ENCODE measurements at places on chromosomes 4 and X. TPM values are rescaled to one million over a fixed set of nuclear protein-coding genes. Genes with fewer than 3 reads are reported as not detected.

The NUDT11 gene
- polyA plus RNA-seq, result 4.9 TPM

The RASSF6 gene
- 3.0 TPM for polyA plus RNA-seq

DNA sequence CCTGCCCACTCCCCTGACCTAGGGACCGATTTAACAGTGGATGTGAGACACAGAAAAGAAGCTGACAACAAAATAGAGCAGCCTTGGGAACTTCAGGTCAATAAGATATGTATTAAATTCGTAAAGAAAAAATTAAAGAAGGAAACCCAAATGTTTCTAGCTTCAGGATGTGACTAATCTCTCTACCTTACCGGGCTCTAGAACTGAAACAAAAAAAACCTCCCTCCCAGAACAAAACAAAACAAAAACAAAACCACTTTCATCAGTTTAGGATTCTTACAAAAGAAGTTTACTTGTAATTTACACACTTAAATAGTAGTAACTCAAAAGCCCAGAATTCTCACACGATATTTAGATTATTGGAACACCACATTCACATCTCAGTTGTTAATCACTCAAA is 185.8 kb upstream of the RPS6KA3 start:
- DNase-seq, result no peak

The GYG2 gene
- 2.0 TPM for polyA plus RNA-seq

The FAM47E gene
- polyA plus RNA-seq, result 1.2 TPM

DNA sequence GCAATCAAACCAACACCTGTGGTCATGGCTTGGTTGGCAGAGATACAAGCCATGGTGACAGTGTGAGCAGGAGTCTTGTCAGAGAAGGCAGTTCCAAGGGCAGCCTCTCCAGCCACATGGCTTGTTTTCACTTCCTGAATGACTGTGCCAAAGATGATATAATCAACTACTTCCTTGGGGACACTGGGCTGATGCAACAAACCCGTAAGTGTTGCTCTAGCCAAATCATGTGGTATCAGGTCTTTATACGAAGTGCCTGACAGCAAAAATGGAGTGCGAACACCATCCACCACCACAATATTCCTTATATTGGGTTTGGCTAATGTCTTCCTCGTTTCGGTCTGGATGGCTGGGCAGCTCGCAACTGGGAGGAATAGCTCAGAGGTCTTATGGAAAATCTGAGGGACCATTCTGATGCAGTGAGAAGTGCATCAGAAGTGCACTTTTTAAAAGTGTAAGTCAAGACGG is 922.0 kb downstream of the NLGN4X start:
- no peak for DNase-seq

DNA sequence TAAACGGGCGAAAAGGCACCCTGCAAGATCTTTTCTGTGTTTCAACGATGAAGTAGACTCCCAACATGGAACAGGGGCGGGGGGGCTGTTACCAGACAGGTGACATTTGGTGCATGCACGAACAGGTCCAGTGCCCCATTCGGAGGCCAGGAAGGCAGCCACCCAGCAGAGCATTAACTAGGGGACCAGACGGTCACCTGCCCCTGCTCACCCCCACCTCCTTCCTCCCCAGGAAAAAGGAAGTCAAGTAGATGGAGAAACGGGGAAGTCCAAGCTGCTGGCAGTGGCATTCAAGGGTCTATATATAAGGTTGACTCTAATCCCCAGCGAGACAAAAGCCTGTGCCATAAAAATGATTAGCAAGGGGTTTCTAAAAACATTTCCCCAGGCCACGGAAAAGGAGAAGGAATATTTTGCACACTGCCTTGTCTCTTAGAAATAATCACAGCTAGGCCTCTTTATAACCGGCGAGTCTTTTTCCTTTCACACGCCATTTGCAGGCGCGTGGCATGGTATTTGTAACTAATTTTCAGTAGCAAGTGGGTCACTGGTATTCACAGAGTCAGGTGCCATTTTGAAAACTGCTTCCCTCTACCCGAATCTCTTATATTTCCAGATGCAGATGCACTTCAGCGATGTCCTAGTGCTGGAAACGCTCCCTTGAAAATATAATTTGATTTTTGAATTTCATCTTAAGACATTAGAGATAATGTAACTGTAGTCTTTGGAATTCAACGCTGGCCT is 1.2 kb upstream of the TMSB4X start:
- DNase-seq, result peak; percentile 68

- DNase-seq, result no peak
Observed at GRCh38 chr4:17018013-17018412, 119.6 kb upstream of the LDB2 start.

All from aorta (tissue), 5 donors.